ENCODE measurements at places on chromosomes 3 and 15. TPM values are rescaled to one million over a fixed set of nuclear protein-coding genes. Genes with fewer than 3 reads are reported as not detected.

GRCh38 chr15:92681141-92681631 lies 25.6 kb upstream of the FAM174B start:
- no peaks in the 10 kb centered on the region for H3K4me1 ChIP-seq
- H3K27ac ChIP-seq: no peak overlapping the region
- no peaks in the 10 kb centered on the region for H3K27me3 ChIP-seq
- no peak for DNase-seq
- no peaks in the 10 kb centered on the region for H3K36me3 ChIP-seq

- no peaks in the 10 kb centered on the region for H3K27me3 ChIP-seq
- no peaks in the 10 kb centered on the region for H3K4me1 ChIP-seq
- no peak overlapping the region for H3K27ac ChIP-seq
- DNase-seq: no peak
- H3K4me3 ChIP-seq: no peak overlapping the region
- no peaks in the 10 kb centered on the region for H3K36me3 ChIP-seq
These were observed 117.6 kb upstream of the ROBO1 start for GRCh38 chr3:79885407-79885806.

DNA sequence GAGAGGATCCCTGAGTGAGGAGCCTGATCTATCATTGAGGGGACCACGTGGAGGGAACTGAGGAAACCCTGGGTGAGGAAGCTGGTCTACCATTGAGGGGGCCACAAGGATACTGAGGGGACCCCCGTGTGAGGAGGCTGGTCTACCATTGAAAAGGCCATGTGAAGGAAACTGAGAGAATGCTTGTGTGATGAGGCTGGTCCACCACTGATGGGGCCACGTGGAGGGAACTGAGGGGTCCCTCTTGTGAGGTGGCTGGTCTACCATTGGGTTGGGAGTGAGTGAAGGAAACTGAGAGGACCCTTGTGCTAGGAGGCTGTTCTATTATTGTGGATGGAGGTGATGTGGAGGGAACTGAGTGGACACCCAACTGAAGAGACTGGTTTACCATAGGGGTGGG lies 161.3 kb downstream of the FBLN2 start:
- DNase-seq: no peak
- no peaks in the 10 kb centered on the region for H3K27me3 ChIP-seq
- no peak overlapping the region for H3K4me3 ChIP-seq

DNA sequence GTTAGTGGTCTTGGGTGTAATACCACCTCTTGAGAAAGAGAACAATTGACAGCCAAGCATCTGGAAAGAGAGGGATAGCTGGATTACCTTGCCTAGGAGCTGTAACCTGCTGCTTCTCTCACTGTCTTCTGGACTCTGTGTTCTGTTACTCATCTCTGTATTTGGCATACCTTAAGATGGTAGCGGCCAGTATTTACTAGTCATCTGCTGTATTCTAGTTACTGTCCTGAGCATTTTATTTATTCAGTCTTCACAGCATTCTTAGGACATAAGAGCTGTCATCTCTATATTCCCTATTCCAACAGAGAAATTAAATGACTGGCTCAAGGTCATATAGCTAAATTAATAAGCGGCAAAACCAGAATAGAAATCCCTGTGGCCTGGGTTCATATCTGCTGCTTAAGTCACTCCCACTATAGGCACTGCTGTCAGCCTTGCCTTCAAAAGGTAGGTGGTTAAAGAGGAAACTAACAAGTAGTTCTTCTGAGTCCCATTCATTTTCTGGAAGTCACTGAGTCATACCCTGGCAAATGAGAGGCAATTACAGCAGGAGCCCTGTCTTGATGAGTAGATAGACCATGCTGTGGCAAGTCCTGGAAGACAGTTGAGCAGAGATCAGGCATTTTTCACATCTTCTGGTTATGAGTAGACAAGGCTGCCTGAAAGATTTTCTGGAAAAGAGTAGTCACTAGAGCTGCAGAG lies 68.2 kb downstream of the RAB7A start:
- no peak for DNase-seq
- no peaks in the 10 kb centered on the region for H3K27me3 ChIP-seq
- no peak overlapping the region for H3K4me3 ChIP-seq
- no peak overlapping the region for H3K27ac ChIP-seq
- no peaks in the 10 kb centered on the region for H3K4me1 ChIP-seq

- H3K27ac ChIP-seq: no peak overlapping the region
- H3K4me3 ChIP-seq: no peak overlapping the region
- no peaks in the 10 kb centered on the region for H3K27me3 ChIP-seq
These were observed 341.4 kb upstream of the ATP11B start for GRCh38 chr3:182451871-182452270.

DNA sequence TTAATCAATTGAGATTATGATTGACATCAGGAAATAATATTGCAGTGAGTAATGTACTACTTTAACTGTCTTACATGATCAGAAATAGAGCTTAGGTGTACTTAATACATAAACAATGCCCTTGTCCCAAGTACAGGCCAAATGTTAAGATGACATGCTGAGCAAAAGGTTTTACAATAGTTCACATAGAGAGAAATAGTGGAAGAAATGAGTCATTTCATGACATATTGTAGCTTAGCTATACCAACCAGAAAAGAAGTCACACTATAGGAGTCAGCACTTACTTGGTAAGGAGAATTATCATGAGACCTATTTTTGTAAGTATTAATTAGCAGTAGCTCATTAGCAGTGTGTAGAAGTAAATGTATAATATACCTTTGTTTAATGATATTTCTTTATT lies 96.4 kb upstream of the NANOGP8 start:
- H3K4me1 ChIP-seq: no peaks in the 10 kb centered on the region
- H3K27ac ChIP-seq: no peak overlapping the region
- no peaks in the 10 kb centered on the region for H3K36me3 ChIP-seq
- DNase-seq: no peak
- H3K4me3 ChIP-seq: no peak overlapping the region
- no peaks in the 10 kb centered on the region for H3K27me3 ChIP-seq

DNA sequence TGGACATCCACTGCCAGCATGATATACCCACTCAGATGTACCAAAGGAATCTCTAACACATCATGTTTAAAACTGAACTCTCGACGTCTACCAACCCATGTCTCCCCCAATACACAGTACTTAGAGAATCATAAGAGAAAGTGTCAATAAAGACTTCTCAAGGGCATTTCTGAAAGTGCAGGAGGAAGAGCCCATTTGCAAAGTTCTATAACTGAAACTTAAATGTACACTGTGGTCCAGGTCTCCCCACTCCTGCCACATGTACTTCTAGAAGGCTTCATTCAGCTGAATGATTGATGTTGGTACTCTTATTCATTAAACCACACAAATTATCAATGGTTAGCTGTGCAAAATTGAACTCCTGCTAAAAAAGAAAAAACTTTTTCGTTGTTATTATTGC lies 31.8 kb downstream of the HERC1 start:
- no peak overlapping the region for H3K4me3 ChIP-seq
- peaks cover 26% of the 10 kb centered on the region for H3K4me1 ChIP-seq
- no peak overlapping the region for H3K27ac ChIP-seq
- no peaks in the 10 kb centered on the region for H3K27me3 ChIP-seq
- DNase-seq: no peak
- no peaks in the 10 kb centered on the region for H3K36me3 ChIP-seq

TGM5 gene
- 0.22 TPM for total RNA-seq

GABRA5 gene
- total RNA-seq: not detected

PLSCR2 gene
- not detected for total RNA-seq

NPAP1 gene
- total RNA-seq: not detected

Data from HepG2 (cell line).